ENCODE measurements at places on chromosomes 6 and 20.

- no peak for DNase-seq
Observed at GRCh38 chr6:62707156-62707555, 421.1 kb upstream of the KHDRBS2 start.

GRCh38 chr20:32984196-32984595 lies 20.0 kb downstream of the SUN5 start:
- no peak for DNase-seq

DNA sequence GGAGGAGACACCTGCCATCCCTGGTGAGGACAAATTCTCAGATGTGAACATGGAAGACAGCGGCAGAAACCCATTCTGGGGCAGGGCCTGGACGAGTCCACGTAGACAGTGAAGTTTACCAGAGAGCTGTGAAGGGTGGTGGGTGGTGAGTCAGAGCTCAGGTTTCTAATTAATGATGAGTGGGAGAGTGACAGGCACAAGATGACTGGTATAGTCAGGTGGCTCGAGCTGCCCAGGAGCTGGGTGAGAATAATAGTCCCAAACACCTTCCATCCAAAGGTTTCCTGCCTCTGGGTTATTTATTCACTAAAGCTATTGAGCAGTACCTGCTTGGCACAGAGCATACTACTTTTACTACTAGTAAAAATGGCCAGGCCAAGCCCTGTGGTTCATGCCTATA lies 6.0 kb downstream of the TLDC2 start:
- DNase-seq: no peak

DNA sequence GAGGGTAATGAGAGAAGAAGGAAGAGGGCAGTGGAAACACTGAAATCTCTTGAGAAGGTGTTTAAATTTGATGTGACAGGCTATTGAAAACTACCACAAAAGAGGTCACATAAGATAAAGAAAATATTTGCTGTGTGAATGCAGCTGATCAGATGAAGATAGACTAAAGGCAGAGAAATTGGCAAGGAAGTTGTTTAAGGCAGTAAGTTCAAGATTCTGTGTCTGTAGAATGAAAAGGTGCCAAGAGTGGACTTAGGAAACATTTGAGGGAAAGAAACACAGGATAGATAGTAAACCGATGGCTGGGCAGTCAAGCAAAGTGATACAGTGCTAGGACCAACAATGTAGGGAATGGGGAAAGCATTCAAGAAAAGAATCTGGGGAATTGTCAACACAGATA lies 332.3 kb upstream of the MARCKS start:
- no peak for DNase-seq

- DNase-seq: no peak
Observed at GRCh38 chr20:36584018-36584481, 10.7 kb downstream of the TGIF2 start.

GRCh38 chr6:118618676-118619377 lies 32.6 kb downstream of the CEP85L start:
- DNase-seq: peak; percentile 58

DNA sequence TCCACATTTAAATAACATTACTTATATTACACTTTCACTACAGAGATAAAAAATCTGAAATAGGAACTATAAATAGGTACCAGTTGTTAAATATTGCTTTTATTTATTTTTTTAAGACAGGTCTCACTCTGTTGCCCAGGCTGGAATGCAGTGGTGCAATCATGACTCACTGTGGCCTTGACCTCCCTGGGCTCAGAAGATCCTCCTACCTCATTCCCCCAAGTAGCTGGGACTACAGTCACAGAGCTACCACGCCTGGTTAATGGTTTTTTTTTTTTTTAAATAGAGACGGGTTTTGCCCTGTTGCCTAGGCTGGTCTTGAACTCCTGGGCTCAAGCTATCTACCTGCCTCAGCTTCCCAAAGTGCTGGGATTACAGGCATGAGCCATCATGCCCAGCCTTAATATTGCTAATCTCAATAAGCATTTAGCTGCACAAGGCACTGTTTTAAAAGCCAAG lies 17.3 kb downstream of the EEF1E1 start:
- no peak for DNase-seq

GRCh38 chr6:130034378-130035146 lies 16.2 kb downstream of the L3MBTL3 start:
- DNase-seq: no peak

DNA sequence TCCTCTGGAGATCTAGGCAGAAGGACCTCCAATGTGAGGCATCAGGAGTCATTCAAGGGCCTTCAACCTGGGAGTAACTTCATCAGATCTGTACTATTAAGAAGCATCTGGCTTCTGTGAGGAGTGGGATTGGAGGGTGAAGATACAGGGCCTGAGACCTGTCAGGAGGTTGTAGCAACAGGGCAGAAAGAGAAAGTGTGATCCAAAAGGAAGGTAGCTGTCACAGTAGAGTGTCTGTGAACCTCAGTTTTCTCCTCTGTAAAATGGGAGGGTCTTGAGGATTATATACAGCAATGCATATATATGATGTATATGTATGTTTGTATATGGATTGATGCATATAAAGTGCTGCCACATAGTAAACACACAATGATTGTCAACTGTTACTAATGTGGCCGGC lies 2.6 kb upstream of the RPL10A start:
- DNase-seq: no peak

DNA sequence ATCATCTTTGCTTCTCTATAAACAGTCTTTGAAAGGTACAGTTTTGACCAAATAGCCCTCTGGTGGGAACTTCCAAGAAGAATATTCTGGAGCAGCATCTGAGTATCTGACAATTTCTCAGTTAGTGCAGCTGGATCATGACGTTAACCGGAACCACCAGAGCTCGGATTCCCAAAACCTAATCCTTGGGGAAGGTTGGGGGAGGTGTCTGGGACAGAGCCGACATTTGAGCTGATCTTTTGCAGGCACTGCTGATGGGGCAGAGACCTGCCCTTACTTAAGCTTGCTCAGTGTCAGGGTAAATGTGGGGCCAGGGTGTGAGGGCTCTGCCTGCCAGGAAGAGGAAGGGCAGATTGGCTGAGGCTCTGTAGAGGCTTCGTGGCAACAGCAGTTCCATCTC lies 416.6 kb downstream of the DHX35 start:
- no peak for DNase-seq

- no peak for DNase-seq
Observed at GRCh38 chr6:75735491-75736186, 13.4 kb upstream of the MYO6 start.

- no peak for DNase-seq
Observed at GRCh38 chr6:10779076-10779475, 31.5 kb downstream of the TMEM14B start.

DNA sequence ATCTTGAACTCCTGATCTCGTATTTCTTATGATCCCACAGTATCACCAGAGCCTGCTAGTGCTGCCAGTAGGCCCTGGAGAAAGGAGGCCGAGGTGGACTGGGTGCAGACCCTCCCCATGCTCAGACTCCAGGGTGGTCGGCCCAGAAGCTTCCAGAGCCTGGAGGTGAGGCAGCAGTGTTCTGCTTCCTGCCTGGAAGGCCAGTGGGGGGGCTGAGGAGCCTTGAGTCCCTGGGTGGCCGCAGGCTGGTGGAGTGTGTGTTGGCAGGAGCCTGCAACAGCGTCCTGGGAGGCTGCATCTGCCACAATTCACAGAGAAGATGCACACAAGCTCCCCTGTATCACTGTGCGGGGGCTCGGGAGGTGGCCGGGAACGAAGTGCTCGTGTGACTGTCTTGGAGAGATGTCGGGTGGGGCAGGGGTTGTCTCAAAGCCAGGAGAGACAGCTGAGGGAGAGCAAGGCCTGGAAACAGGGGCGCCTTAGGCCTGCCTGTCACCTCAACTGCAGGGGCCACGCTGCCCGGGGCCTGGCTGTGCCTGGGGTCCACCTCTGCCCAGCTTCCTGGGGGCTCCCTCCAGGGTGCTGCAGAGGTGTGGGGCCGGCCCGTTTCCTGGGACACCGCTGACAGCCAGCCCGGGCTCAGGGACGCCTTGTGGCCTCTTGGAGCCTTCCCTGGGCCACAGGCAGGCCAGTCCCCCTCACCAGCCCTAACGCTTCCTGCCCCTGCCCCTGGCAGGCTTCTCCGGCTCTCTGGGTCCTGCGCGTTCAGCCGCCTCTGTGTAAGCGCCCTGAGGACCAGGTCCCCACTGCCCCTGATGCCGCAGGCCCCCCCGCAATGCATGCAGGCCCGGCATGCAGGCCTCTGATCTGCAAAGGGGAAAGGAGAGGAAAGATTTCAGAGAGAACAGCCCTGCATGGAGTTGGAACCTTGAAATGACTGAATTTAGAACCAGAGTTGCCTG lies 24.2 kb upstream of the MAS1 start:
- no peak for DNase-seq

GRCh38 chr6:97697456-97697855 lies 414.4 kb upstream of the MMS22L start:
- DNase-seq: no peak

DNA sequence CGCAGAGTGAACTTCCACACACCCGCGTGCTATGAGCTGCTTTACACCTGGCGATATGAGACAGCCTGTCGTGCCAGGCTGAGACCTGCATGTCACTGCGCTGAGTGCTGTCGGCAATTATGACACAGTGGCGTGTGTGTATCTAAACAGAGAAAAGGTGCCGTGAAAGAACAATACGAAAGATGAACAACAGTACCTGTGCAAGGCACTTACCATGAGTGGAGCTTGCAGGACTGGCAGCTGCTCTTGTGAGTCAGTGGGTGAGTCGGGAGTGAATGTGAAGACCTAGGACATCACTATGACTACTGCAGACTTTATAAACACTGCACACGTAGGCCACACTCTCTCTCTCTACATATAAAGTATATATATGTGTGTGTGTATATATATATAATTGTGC lies 68.5 kb upstream of the DUSP22 start:
- DNase-seq: no peak

DNA sequence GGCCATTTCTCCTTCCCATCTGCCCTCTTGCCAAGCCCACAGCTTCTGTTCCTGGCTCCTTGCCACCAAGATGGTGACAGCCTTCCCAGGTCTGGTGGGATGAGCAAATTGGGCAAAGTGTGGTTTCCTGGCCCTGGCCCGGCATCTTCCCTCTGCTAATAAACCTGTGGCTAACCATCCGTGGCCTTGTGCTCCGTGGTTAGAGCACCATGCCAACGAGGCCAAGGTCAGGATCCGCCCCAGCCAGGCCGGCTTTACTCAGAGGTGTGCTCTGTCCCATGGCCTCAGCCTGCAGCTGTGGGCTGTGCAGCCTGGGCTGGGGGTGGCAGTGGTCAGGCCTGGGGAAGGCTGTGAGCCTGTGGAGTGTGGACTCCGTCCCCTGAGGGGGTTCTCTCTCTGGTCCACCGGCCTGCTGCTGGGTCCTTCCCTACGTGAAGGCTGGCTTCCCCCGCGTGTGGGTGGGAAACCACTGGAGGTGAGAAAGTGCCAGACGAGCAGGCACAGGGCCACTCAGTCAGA lies 117.4 kb downstream of the VEGFA start:
- no peak for DNase-seq

- no peak for DNase-seq
Observed at GRCh38 chr20:44145131-44145775, 41.7 kb downstream of the JPH2 start.

DNA sequence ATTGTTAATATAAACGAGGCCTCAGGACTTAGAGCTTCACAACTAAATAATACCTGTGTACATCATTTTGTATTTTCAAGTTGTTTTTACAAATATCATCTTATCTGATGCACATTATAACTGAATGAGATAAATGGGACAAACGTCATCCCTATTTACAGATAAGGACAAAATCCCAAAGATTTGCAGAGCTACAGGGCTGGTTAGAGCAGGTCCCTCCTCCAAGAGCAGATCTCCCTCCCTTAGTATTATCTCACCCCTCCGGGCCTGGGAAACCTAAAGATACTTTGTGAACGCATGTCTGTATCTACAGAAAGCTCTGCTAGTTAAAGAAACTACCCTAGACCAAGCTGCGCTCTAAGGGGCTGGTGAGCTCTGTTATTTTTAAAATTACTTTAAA lies 130.4 kb upstream of the PROKR2 start:
- DNase-seq: no peak

- DNase-seq: no peak
Observed at GRCh38 chr6:44698602-44699001, 311.1 kb downstream of the CDC5L start.

GRCh38 chr20:37418591-37419109 lies 72.7 kb downstream of the SRC start:
- DNase-seq: no peak

- DNase-seq: no peak
Observed at GRCh38 chr20:57022306-57022705, 244.1 kb downstream of the BMP7 start.

- DNase-seq: no peak
Observed at GRCh38 chr20:46202766-46203509, 84.8 kb downstream of the CD40 start.

GRCh38 chr6:157269261-157269794 lies 54.0 kb downstream of the TMEM242 start:
- DNase-seq: no peak

All from activated CD4-positive, alpha-beta memory T cell treated with anti-CD3 and anti-CD28 coated beads, Interleukin-2, amount 10 ng/mL, durations not matched to agents 7 days and 5 days (primary cell).